Glutamatergic neuron (in vitro differentiated cells): ENCODE measurements at places on chromosomes 6 and 20.

- no peak for DNase-seq
Observed at GRCh38 chr20:2762578-2763131, 37.8 kb downstream of the CPXM1 start.

DNA sequence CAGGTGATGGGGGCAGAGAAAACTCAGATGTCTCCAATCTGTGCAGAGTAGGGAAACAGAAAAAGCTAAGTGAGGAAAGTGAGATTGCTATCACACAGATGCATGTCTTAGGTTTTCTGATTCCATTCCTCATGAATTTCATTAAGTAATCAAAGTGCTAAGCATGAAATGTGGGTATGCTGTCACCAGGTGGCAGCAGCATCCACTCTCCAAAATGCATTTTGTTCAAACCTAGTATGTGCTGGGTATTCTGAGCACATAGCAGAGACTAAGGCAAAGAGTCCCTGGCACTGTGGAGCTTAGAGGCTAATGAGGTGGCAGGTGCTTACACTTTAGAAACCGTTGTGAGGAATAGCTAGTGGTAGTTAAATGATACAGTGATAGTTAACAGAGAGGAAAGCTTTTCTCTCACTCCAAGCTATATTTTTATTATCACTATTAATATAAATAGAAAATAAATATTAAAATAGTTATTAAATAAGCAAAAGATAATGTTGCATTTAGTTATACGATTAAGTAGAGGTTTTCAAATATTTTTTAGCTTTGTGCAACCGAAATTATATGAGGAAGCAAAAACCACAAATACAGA, 179.5 kb downstream of the CDH26 start:
- peak; percentile 50 for DNase-seq

DNA sequence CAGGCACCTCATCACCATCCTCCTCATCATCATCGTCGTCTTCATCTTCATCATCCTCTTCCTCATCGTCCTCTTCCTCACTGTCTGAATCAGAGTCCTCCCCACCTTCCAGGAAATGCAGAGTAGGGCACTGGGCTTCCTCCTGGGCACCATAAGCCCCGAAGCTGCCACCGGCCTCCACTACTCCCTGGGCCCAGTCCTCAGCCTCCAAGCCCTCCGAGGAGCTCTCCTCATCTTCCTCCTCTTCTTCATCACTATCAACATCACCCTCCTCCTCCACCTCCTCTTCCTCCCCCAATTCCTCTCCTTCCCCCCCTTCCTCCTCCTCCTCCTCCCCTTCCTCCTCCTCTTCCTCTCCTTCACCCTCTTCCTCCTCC, 1.7 kb downstream of the CENPB start:
- DNase-seq, result no peak

- DNase-seq, result no peak
Observed at GRCh38 chr6:168708984-168709383, 268.0 kb downstream of the SMOC2 start.

- DNase-seq, result no peak
Observed at GRCh38 chr20:51660672-51661608, 107.2 kb downstream of the ATP9A start.

GRCh38 chr6:27145731-27146455, 101.6 kb upstream of the PRSS16 start:
- no peak for DNase-seq

DNA sequence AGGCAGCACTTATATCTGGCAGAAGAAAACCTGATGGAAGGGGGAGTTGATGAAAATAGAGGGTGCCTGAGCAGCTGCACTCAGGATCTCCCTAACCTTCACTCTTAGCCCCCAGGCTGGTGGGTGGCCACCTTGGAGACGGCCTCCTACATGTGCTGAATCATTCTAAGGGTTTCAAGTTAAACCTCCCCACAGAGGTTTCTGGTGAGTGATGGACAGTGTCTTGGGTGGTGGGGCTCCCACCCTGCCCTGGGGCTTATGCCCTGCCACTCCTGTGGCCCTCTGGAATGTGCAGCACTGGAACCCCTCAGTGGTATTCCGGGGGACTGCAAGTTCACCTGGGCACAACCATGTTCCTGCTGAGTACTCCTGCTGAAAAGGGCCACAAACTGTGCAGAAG, 357.2 kb downstream of the CD83 start:
- DNase-seq, result no peak

DNA sequence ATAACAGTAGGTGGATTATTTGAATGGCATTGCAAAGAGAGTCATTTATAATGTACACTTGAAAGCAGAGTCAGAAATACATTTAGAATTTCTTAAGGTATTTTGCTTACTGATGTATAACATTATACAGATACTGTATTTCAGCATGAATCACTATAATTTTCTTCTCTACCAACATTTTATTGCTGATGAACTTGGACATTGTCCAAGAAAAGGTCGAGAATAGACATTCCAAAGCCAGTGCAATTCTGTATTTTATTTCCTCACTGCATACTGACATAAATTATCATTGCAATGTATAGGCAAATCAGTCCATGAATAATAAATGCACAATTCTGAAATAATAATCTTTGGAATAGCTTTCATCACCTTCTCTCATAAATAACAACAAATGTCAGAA, 1420.0 kb upstream of the EYS start:
- no peak for DNase-seq

DNA sequence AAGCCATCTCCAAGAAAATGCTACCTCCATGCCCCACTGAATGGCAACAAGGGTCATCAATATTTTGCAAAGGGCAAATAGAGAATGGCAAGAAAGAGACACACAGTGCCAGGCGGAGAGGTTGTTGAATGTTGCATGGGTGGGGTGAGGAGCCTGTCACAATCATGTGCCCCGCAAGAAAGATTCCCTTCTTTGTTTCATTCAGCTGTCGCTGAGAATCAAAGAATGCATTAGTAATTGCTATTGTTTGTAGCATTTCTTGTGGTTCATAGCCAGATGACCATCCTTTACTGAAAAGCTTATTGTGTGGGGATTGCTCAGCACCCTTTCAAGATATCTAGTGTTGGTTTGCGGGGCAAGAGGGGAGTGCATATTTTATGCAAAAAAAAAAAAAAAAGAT, 166.5 kb upstream of the QKI start:
- no peak for DNase-seq

DNA sequence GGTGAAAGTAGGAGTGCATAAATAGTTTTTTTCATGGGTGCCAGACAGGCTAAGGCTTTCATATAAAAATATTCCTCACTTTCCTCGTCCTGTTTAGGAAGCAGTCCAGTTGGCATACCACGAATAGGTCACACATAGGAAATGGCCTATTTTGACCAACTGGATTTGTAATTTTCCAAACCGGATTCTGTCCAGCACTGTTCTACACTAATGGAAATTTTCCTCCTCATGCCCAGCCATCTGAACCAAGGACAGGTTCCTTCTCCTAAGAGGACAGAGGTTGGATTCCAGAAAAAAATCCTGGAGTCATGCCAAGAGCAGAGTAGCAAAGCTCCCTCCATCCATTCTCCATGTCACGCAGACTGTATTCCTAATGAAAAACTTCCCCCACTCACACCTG, 43.1 kb downstream of the PANK2 start:
- DNase-seq, result no peak

DNA sequence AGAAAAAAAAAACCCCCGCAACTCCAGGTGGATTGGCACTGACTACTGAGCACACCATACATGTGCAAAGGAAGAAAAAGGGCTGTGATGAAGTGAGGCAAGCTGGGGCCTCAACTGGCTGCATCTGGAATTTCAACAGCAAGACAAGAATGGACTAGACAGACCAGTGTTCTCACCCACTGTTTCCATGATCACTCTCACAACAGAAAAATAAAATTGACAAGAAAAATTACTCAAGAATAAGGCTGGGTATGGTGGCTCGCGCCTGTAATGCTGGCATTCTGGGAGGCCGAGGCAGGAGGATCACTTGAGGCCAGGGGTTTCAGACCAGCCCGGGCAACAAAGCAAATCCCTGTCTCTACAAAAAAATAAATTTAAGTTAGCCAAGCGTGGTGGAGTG, 18.8 kb downstream of the ZNF217 start:
- no peak for DNase-seq

DNA sequence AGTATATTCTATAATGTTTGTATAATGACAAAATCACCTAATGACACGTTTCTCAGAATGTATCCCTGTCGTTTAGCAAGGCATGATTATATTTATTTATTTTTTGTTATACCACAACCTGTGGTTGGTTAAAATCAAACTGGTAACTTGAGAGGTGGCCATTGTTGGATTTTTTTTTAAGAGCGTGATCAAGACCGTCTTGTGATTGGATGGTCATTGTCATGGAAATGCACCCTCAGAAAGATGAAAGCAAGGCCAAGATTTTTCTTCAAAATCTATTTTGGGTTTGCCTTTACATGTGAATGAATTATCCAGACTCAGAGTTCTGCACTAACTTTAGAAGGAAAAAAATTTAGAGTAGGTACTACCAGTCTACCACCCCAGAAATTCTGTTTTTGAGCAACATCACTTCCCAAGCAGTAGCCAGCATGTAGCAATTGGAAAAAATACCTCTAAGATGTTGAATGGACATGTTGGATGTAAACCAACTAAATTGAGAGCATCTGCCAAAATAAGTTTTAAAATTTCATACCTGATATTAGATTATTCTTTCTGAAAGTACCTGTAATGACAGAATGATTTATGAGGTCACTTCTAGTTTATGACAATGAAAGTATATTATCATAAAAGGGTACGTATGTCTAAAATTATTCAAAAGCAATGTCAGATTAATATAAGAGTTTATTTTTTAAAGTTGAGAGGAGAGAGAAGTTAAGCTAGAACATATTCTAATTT, 50.8 kb downstream of the NCOA7 start:
- no peak for DNase-seq

- no peak for DNase-seq
Observed at GRCh38 chr6:73139681-73140383, 85.5 kb downstream of the KHDC1L start.

DNA sequence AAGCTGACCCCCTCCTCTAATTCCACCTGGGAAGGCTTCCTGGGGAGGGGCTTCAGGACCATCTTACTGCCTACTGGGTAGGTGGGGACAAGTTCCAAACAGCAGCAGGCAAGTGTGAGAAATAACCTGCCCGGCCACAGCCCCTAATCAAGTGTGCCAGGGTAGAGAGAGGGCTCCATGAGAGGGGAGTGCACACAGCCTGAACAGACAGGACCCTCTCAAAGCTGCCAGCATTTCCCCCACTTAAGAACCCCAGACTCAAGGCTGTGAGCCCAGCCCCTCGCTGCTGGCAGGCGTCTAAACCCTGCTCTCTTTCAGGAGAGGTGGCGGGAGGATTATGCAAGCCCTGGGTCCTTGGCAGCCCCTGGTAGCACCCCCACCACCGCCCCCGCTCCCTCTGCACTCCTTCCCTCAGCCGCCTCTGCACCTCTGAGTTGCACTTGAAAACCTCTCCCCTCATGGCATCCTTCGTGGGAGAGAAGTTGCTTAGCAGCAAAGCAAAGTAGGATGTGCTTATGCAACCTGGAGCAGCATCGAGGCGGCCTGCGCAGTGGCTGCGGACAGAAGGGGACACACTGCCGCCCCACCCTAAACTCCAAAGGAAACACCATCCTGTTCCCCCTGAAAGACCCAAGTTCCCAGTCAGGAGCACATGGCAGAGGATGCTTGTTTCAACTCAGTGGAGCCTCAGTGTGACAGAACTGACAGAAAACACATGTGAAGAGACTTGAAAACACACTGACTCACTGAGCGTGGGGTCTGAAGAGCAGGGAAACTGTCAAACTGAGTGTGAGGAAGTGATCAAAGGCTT, 10.5 kb downstream of the DDRGK1 start:
- no peak for DNase-seq

DNA sequence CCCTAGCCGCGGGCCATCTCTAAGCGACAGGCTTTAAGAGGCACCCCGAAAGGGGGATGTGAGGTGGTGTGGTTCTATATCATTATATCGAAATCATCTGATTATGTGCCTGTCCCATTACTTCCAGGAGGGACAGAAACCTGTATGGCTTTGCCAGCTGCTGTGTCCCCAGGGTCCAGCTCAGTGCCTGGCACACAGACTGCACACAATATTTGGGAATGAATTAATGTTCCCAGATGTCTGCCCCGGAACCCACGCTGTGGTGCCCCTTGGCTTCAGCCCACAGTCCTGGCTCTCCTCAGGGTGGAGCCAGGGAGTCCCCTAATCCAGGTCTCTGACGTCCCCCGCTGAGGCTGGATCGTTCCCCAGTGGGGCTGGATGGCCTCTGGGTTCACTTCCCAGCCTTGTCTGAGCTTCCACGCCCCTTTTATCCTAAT, 8.9 kb upstream of the AHCY start:
- DNase-seq, result no peak

DNA sequence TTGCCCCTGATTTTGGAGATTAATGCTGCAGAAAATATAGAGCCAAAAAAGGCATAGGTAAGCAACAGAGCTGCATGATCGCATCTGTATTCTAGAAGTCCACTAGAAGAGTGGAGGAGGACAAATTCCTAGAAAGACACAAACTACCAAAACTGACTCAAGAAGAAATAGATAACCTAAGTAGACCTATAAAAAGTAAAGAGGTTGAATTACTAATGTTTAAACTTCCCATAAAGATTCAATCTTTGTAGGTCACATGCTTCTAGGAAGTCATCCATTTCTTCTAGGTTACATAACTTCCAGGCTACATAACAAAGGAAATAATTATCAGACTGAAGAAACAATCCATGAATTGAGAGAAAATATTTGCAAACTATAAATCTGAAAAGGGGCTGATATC, 84.4 kb downstream of the JPH2 start:
- no peak for DNase-seq

DNA sequence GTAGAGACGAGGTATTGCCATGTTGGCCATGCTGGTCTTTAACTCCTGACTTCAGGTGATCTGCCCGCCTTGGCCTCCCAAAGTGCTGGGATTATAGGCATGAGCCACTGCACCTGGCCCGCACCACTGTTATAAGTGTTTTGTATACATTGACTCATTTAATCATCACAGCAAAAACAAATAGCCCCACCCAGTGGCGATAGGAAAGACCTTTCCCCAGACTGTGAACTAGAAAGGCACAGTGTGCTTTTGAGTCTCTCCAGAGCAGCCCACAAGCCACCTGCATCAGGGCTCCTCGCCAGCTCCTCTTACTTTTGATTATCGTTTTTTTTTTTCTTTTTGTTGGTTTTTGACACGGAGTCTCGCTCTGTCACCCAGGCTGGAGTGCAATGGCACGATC, 27.9 kb upstream of the ZFP64 start:
- DNase-seq, result no peak

GRCh38 chr20:15951658-15952057, 621.6 kb downstream of the KIF16B start:
- DNase-seq, result no peak

- no peak for DNase-seq
Observed at GRCh38 chr6:160010067-160010466, 41.2 kb downstream of the IGF2R start.

GRCh38 chr20:432208-432607, 24.1 kb downstream of the RBCK1 start:
- no peak for DNase-seq

DNA sequence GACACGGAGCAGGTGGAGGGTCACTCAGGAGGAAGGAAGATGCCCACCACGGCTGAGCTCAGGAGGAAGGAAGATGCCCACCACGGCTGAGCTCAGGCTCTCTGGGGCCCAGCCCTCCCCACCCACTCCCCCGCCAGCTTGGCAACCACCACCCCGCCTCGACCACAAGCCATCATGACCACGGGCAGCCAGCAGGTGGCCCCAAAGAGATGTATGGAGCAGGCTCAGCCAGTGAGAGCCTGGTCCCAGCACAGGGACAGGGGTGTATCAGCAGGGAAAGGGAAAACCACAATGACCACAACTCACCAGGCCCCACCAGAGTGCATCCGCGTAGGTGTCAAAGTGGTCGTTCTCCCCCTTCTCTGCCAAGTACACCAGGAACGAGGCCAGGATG, 30.4 kb downstream of the KCNQ2 start:
- DNase-seq, result peak; percentile 76
